ENCODE measurements at places on chromosomes 2 and 18.

GRCh38 chr2:209579230-209579749 lies 155.4 kb downstream of the MAP2 start:
- DNase-seq, result no peak

DNA sequence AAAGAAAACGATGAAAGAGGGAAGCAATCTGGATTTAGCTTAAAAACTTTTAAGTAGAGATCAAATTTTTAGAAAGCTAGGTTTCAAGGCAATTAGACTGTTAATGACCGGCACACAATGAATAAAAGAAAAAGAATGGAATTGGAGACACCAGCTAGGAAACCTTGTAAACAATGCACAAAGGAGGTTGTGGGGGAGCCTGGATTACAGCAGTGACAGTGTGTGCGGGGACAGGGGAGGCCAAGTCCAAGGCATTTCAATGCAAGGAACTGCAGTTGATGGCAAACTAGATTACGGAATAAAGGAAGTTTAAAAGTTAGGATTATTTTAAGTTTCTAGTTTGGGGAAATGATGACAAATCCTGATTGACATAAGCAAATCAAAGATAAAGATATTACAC lies 74.5 kb downstream of the DTNB start:
- DNase-seq, result no peak

DNA sequence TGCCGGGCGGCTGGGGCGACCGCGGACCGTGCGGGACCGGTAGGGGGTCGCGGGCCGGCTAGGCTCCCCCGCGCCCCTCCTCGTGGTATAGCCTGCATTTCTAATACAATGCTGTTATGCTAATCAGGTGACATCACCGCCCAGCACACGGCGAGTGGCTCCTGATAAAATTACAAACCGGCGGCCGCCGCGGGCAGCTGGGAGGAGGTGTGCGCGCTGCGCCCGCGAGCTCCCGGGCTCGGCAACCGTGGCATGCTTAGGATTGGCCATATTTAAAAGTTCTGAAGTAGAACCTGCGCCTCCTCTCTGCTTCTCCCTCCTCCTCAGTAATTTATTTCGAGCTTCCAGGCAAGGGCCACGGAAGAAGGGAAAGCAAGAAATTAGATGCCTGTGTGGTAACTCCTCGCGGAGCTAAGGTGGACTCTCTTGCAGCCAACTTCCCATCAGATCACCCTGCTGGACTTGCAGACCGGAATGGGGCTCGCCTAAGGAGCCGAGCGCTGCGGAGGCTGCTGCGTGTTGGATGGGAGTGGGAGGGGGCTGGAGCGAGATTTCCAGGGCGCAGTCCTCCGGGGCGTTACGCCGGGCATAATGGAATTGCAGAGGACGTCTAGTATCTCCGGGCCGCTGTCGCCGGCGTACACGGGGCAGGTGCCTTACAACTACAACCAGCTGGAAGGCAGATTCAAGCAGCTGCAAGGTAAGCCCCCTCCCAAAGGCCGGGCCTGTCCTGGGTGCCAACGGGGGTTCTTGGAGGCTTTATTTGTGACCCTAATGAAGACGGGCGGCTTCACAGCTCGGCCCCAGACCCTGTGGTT lies 102.3 kb downstream of the SPTBN1 start:
- DNase-seq, result no peak

GRCh38 chr2:148022351-148022750 lies 1.5 kb downstream of the MBD5 start:
- no peak for DNase-seq

- no peak for DNase-seq
Observed at GRCh38 chr2:217092710-217093379, 233.0 kb upstream of the TNP1 start.

DNA sequence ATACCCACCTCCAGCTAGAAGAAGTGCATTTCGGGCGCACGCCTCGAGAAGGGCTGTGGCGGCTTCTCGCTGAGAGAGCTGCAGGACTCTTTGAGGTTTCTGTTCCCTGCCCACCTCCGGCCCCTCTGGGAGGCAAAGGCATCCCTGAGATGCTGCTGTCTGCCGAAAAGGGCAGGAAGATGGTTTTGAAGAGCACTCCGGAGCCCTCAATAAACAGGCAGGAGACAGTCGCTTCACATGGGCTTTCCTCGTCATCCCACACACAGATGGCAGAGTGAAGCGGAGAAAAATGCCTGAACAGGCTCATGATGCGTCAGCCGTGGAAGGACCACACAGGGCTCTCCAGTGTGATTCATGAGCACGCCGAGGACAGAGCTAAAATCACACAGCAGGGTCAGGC lies 25.4 kb upstream of the GLI2 start:
- no peak for DNase-seq

DNA sequence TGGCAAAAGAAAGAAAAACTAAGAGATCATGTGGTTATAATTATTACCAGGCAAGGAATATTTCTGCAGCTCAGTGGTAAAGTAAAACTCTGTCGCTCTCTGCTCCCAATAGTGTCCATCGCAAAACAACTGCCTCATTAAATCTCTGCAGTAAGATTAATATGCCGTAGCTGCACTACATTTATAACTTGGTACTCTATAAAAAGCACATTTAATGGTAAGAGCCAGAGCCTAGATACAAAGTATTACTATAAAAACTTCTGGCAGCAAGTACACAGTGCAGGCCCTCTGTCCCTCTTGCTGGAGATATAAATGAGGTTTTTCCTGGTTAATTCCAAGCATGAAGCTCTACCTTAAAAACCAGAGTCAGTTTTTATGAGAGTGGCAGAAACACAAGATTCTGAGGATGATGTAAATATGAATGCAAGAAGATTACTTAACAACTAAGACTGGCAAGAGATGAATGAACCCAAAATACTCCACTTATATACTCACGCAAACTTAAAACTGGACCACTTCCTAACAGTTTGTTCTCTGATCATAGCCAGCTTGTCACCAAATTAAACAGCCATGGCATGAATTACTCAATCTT lies 25.5 kb downstream of the ZNF521 start:
- DNase-seq, result no peak

DNA sequence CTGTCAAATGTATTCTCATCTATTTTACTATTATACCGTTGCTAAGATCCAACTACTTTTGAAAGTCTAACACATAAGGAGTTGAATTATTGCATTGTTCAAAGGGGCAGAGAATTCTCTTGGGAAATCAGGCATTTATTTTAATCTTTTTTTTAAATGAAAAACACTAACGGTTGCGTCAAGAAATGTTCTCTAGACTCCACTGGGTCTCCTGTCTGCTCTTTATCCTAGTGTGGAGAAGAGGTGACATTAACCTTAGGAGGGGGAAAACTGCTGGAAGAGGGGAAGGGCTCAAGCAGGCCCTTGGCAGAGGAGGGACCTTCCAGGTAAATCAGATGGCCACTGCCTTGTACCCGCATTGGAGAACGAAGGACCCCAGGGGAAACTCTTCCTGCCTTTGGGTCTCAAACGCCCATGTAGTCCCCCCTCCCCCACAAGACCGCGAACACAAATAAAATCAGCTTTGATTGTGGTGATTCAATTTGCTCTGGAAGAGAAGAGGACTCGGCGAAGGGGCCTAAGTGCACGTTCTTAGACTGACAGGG lies 1.1 kb upstream of the APCDD1 start:
- no peak for DNase-seq

GRCh38 chr18:37428288-37428974 lies 137.2 kb downstream of the CELF4 start:
- no peak for DNase-seq

- DNase-seq, result no peak
Observed at GRCh38 chr18:11570769-11571412, 38.5 kb upstream of the SLC35G4 start.

DNA sequence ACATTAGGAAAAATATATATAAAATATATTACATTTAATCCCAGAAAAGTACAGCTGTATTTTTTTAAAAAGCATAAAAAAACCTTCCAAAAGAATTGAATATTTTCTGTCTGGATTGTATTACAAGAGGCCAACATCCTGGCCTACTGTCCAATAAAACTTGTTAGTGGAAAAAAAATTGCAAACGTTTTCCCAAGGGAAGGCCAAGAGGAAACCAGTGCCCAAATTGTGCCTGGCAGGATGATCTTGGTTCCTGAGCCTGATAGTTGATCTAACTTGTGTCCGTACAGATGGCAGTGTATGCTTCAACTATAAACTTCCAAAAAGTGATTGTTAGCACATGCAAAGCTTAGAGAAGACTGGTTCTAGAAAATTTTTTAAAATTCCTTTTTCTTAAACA lies 90.6 kb upstream of the LPIN2 start:
- DNase-seq, result no peak

GRCh38 chr2:85588236-85588635 lies 4.0 kb downstream of the VAMP5 start:
- DNase-seq, result no peak

- no peak for DNase-seq
Observed at GRCh38 chr18:2814928-2815327, 31.9 kb upstream of the EMILIN2 start.

GRCh38 chr18:28113271-28114029 lies 63.5 kb downstream of the CDH2 start:
- no peak for DNase-seq

- no peak for DNase-seq
Observed at GRCh38 chr2:70475266-70475665, 78.4 kb downstream of the TGFA start.

- DNase-seq, result no peak
Observed at GRCh38 chr18:57923611-57924010, 120.4 kb upstream of the NEDD4L start.

GRCh38 chr2:120955427-120955826 lies 219.8 kb downstream of the GLI2 start:
- no peak for DNase-seq

- no peak for DNase-seq
Observed at GRCh38 chr2:219486380-219486959, 12.2 kb upstream of the GMPPA start.

GRCh38 chr2:42951263-42951938 lies 159.0 kb upstream of the HAAO start:
- DNase-seq, result no peak

DNA sequence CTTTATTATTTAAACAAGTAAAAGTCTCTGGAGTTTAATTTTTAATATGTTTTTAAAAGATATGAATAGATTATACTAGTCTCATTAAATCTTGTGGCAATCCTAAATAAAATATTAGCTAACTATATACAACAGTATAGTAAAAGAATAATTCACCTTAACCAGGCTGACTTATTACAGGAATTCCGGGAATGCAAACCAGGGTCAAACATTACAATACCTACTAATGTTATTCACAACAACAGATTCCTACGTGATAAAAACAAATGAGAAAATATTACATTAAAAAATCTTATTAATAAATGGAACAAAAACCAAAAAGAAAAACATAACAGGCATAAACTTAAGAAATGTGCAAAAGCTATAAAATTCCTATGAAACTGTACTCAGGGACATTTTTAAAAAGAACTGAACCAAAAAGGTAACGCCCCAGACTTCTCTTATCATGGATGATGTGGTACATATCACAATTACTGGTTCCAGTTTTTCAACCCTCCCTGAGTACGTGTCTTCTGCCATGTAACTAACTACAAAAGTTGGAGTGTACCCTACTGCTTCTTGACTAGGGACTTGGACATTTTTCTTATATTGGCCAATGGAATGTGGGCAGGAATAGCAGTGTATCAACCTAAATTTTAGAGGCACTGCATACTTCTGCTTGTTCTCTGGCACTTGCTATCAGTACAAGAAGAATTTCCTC lies 20.2 kb downstream of the TTC21B start:
- DNase-seq, result no peak

GRCh38 chr18:27546991-27547390 lies 361.9 kb upstream of the CHST9 start:
- DNase-seq, result no peak

- no peak for DNase-seq
Observed at GRCh38 chr2:203733684-203734083, 27.2 kb downstream of the CD28 start.

- no peak for DNase-seq
Observed at GRCh38 chr18:5515011-5515784, 28.6 kb downstream of the EPB41L3 start.

DNA sequence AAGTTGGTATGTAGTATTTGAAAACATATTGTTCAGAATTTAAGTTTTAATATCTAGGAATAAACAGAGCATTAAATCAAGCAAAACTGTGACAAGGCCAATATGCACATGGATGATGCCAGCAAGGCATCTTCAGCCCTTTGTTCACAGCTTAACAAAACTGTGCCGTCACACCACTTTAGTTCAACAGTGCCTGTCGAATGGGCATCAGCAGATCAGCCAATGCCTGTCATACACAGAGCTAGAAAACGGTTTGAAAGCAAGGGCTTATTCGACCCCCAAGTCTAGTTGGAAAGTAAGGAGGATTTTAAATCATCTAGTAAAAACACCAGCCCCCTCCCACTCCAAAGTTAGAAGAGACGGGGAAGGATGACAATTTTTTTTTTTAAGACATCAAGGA lies 16.7 kb downstream of the ZEB2 start:
- DNase-seq, result no peak

GRCh38 chr2:234703258-234703657 lies 206.4 kb upstream of the ARL4C start:
- DNase-seq, result no peak

DNA sequence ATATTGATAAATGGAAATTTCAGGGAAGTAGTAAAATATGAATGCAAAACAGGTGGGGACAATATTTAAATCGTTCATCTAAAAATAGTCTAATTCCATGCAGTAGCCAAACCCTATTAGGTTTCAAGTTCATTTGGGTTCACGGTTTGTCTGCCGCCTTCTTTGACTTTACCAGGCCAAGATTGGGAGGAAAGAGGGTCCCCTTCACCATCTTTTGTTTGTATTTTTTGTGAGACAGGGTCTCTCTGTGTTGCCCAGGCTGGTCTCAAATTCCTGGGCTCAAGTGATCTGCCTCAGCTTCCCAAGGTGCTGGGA lies 98.5 kb upstream of the ATL2 start:
- no peak for DNase-seq

DNA sequence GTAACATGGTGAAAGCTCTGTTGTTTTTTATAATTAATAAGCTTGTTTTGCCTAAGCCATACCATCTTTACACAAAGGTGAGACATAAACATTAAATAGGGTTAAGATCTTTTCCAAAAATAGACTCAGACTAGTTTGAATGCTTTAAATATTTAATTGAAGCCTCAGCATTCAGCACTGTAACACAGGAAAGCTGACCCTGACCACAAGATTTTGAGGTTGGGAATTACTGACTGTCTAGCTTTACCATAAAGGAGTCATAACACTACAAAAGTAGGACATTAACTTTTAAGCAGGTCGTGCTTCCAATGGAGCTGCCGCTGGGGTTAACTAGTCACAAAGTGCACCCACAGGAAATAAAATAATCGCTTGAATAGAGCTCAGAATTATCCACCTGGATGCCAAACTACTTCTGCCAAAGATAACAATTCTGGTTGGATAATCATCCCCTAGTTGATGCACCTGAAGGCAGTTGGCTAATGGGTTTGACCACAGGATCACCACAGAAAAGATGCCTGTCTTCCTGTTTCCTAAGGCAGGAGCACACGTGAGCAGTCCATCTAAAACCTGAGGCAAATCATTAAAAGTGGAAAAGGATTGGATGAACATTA lies 106.2 kb downstream of the COBLL1 start:
- DNase-seq, result no peak
